Hepatic stellate cell (primary cell): ENCODE measurements at places on chromosomes 1 and 21.

DNA sequence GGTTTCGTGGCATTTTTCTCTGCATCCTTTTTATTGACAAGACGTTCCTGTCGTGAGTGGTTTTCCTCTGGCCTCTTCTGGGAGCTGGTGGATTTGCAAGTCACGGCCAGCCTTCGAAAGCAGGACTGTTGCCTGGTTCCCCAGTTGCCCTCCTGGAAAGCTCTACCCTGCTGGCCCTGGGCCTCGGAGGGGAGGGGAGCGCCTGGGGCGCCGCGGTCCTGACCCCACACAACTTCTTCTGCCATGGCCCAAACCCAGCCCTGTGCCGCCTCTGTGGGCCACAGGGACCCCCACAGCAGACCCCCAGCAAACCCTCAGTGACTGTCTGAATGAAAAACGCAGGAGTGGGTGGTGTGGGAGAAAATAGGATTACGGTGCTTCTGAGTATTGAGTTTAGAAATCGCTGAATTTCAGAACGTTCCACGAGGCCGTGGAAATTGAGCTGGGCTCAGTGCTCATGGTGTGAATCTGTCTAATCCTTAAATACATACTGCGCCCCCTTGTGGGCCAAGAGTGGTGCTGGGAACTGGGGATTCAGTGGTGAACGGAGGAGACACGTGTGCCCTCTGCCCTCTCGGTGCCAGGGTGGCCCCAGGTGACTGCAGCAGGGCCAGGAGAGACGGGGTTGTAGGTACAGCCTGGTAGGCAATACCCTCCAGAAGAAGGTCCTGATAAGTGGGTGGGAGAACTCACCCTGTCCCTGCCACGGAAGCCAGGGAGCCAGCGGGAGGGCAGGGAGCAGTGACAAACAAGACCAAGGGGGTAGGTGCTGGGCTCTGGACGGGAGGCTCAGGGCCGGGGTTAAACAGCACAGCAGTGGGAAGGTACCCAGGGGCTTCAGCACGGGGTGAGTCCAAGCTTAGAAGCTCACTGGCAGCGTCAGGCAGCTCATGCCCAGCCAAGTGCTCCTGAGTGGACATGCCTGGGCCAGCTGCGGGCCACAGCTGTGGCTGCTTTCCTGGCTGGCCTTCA, 101.2 kb upstream of the COL6A1 start:
- DNase-seq = peak; percentile 80

DNA sequence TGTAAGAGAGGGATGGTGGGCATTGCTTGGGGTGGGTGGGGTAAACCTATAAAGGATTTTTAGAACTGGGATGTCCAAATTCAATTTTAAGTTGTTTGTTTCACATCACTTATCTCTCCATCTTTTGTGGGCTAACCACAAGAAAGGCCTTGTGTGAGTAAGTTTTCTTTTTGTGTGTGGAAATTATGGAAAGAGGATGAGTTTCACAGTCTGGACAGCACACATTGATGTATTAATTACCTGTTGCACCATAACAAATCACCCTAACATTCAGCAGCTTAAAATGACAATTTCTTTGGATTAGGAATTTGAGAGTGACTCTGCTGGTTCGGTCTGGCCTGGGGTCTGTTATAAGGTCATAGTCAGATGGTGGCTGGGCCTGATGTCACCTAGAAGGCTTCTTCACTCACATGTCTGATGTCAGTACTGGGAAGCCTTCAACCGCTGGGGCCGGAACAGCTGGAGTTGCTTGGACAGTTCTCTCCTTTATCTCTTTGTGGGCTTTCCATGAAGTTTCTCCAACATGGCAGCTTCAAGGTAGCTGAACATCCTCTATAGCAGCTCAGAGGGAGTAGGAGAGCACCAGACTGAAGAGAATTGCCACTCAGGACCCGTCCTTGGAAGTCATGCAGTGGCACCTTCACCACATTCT, 2.0 kb upstream of the COL9A2 start:
- DNase-seq = no peak

DNA sequence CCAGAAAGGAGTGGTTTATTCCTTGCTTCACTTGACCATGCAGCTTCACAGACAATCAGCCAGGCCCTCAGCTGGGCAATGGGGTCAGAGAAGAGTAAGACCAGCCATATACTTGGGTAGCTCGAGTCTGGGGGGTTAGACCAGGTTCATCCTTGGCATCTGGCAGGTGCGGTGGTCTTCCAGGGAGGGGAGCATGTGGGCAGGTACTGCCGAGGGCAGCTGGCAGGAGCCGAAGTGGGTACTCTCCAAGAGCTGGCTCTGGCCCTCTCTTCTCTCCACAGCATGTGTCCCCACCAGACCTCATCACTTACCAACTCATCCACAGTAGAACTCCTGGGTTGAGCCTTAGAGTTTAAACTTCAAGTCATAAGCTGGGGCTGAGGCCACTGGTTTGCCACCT, 156.8 kb downstream of the FOXD2 start:
- DNase-seq = no peak

GRCh38 chr1:204151552-204152309, at the start of gene ETNK2:
Gene ETNK2 (minus strand): TSS chr1:204152044. CDS start chr1:204151852, 192 bp downstream.
- peak; percentile 87 for DNase-seq

GRCh38 chr1:59043796-59044195, 253.1 kb upstream of the FGGY start:
- peak; percentile 53 for DNase-seq

GRCh38 chr1:181801617-181802016, 259.9 kb downstream of the ZNF648 start:
- no peak for DNase-seq

- no peak for DNase-seq
Measured at GRCh38 chr21:42557420-42557819, 43.8 kb downstream of the SLC37A1 start.

DNA sequence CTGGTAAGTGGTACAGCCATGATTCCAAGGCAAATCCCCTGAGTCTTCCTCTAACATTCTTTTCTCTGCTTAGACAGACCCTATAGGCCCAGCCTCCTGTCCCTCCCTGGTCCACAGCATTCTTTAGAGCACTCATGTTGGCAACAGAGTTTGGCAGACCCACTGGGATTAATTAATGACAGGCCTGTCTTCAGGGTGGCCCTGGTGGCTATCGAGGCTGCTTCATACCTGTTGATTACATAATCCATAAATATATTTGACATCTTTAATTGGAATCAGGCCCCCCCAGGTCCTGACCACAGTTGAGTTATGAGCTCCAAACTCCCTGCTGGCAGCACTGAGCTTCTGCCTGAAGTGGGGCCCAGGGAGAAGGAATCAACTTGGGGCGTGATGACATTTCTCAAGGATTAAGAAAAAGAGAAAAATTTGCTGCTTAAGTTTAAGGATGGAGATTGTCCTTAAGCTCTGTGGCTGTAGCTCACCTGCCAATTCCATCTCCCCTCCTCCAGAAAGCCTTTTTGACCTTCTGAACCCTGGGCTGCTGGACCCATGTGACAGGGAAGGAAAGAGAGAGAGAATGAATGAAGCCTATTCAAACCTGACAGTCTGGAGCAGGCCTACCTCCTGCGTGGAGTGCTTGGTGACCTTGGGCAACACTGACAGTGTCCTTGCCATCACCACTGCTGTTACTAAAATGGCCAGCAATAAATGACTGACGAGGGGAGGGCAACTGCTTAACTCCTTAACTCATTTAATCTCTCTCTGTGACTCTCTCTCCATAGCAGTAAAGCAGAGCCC, 156.6 kb downstream of the TRABD2B start:
- DNase-seq = no peak

GRCh38 chr1:5973771-5974170, 18.5 kb downstream of the NPHP4 start:
- no peak for DNase-seq
